ENCODE measurements at places on chromosomes 6 and 20. TPM values are rescaled to one million over a fixed set of nuclear protein-coding genes. Genes with fewer than 3 reads are reported as not detected.

The ABHD16A gene
- 28.0 TPM for total RNA-seq

The SEL1L2 gene
- not detected for total RNA-seq

The HUS1B gene
- total RNA-seq = 2.1 TPM

The BMP6 gene
- total RNA-seq = 2.8 TPM

The TTK gene
- total RNA-seq = 32.3 TPM

The SEMG1 gene
- total RNA-seq = not detected

The SMLR1 gene
- not detected for total RNA-seq

The EYA2 gene
- total RNA-seq = 0.14 TPM

The HSPA12B gene
- total RNA-seq = 0.12 TPM

The DCDC2 gene
- total RNA-seq = not detected

The AARS2 gene
- total RNA-seq = 9.5 TPM

The SPACA1 gene
- total RNA-seq = not detected

The TREM2 gene
- total RNA-seq = not detected

The FAM209B gene
- not detected for total RNA-seq

The TRIM40 gene
- total RNA-seq = not detected

The RSPH4A gene
- total RNA-seq = 0.06 TPM
